ENCODE measurements at places on chromosomes 5 and 9.

- peak; percentile 65 for DNase-seq
Observed at GRCh38 chr9:72592502-72593403, 71.3 kb downstream of the TMC1 start.

GRCh38 chr5:151896031-151896691 lies 28.5 kb downstream of the GLRA1 start:
- peak; percentile 54 for DNase-seq

GRCh38 chr5:39502704-39503103 lies 77.9 kb upstream of the DAB2 start:
- DNase-seq = no peak

DNA sequence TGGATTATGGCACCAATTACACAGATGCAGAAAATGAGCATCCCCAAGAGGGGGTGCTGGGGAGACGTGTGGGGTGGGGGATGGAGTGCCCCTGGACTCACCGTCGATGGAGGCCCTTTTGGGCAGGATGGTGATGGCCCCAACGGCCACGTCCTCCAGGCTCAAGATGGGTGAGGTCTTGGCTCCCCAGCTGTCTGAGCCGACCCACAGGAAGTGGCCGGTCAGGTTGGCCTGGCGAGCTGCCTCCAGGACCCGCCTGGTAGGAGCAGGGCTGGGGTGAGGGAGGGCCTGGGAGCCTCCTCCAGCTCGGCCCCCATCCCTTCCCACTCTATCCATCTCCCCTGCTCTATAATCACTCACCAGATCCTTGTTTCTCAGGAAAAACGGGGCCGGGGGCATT lies 4.6 kb downstream of the GRM6 start:
- DNase-seq = no peak

DNA sequence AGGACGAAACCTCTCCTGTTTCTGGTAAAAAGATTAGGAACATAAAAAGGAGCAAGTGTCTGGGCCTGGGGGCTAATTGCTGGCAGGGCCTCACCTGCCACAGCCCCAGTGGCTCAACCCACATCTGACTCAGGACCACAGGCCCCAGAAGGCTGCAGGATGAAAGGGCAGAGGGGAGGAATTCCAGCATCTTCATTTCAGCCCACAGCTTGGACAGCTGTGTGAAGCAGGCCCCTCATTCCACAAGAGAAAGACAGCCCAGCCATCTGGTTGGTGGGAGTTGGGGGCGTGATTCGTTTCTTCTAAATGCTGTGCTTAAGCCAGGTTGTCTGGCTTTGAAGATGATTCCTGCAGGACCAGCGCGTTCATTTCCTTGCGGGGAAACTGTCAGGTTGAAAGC lies 29.1 kb downstream of the NKX2-5 start:
- DNase-seq = no peak

- no peak for DNase-seq
Observed at GRCh38 chr5:38710627-38711026, 135.2 kb upstream of the OSMR start.

GRCh38 chr5:1909346-1909985 lies 26.7 kb upstream of the IRX4 start:
- DNase-seq = no peak

DNA sequence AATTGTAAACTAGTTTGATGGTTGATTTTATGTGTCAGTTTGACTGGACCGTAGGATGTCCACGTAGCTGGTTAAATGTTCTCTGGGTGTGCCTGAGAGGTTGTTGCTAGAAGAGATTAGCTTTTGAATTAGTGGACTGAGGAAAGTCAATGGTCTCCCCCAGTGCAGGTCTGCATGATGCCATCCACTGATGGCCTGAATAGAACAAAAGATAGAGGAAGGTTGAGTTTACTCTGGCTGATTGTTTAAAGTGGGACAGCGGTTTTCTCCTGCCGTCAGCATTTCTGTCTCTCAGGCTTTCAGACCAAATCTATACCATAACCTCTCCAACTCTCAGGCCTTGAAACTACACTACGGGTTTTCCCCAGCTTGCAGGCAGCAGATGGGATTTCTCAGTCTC lies 899.2 kb upstream of the WWC1 start:
- DNase-seq = no peak

DNA sequence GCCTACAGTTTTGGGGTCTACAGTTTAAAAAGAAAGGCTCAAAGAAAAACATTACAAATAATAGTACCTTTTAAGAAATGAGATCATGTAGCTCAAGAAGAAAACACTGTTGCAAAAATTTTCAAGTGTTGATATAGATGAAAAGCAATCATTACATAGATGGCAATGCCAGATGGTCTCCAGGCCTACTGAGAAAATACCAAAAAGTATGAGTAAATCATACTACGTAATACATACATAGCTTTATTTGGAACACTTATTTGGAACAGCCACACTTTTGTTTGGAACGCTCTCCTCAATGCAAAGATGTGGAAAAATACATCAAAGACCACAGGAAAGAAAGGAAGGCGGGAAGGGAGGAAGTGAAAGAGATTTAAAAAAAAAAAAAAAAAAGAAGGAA lies 44.1 kb downstream of the MARCHF11 start:
- DNase-seq = no peak

- DNase-seq = no peak
Observed at GRCh38 chr9:19913151-19913550, 124.3 kb upstream of the SLC24A2 start.

Measured in brain (organoid and tissue), 16 donors.